ENCODE measurements at places on chromosomes 4 and X.

- no peak for DNase-seq
These were observed 6.5 kb downstream of the DOK7 start for GRCh38 chr4:3469386-3470243.

GRCh38 chr4:173793937-173794510 lies 264.0 kb upstream of the HAND2 start:
- DNase-seq = no peak

GRCh38 chr4:52552778-52553177 lies 106.3 kb downstream of the USP46 start:
- no peak for DNase-seq

- no peak for DNase-seq
These were observed 19.1 kb downstream of the TMEM150C start for GRCh38 chr4:82542642-82543041.

DNA sequence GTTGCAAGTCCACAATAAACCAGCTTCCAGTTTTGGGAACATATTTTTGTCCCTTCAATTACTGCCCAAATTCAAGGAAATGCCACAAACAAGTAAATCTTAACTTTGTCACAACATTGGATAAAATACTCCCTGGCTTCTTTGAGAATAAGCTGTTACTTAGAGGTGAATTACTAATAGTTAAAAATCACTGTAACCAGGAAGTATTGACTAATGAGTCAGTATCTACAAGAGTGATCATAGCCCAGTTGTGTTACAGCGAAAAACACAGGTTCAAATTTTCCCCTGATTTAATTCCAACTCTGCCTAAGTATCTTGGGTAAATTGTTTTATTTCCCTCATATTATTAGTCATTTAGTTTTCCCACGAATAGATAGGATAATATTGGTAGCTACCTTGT lies 291.2 kb upstream of the PPARGC1A start:
- no peak for DNase-seq

GRCh38 chr4:53653484-53654053 lies 62.3 kb upstream of the LNX1 start:
- no peak for DNase-seq
